ENCODE measurements at places on chromosomes 6 and 20.
A peak's percentile ranks its signal among the peaks of the same experiment; 100 is the strongest.

GRCh38 chr6:130229645-130230044 lies 6.9 kb upstream of the SAMD3 start:
- DNase-seq = no peak

- DNase-seq = no peak
Measured at GRCh38 chr6:168532070-168532469, 91.1 kb downstream of the SMOC2 start.

GRCh38 chr6:165704045-165704748 lies 41.2 kb upstream of the PDE10A start:
- DNase-seq = no peak

GRCh38 chr6:112177092-112177491 lies 77.3 kb downstream of the LAMA4 start:
- DNase-seq = no peak

DNA sequence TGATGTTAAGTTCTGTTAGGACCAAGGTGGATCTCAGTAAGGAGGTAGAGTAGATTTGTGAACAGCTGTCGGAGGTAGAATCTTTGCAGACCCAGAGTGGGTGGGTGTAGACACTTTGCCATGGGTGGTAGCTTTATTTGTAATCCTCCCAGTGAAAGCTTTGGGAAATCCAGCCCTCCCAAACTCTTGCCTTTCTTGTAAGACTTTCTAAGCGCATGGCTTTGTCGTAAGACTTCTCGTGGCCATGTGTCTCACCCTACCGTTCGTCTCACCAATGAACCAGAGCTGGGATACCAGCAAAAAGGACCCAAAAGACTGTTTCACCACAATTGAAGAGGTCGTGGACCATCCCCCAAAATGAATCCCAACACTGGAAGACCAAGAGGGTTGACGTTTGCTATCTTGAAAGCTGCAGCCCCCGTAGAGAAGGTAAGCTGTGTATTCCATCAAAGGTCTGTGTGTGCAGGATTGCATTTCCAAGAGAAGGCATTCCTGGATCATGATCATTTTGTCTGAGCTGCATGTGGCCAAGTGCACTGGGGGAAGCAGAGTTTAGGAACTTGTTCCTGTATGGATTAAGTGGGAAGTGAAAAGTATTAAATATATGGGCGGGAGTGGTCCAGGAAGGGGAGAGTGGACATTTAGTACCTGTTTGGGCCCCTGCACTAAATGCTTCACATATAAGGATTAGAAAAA lies 5.8 kb upstream of the TMEM14A start:
- DNase-seq = no peak

GRCh38 chr6:93124006-93124632 lies 295.2 kb downstream of the EPHA7 start:
- no peak for DNase-seq

DNA sequence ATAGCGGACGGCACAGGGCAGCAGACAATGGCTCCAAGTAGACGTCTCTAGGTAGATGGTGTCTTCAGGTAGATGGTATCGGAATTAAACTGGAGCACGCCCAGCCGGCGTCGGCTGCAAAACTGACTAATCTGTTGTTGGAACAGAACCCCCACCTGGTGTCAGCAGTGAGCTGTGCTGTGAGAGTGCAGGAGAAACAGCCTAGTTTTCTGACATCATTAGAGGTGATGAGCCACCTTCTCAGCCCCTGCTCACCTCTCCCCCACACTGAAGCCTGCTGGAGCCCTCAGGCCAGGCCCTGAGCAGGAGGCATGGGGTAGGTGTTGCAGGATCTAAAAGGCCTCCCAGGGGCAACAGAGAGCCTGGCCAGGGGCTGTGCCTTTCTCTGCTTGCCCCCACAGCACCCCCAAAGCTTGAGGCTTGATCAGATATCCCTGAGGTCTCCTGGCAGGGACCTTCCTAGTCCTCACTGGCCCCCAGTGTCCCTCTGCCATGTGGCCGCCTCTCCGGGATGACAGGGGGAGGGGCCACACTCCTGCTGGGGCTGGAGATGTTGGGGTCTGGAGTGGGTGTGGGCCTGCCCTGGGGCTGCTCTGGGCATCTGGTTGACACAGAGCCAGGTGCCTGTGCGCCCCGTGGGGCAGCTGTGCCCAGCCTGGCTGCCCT lies 6.9 kb upstream of the HELZ2 start:
- DNase-seq = peak; percentile 54

DNA sequence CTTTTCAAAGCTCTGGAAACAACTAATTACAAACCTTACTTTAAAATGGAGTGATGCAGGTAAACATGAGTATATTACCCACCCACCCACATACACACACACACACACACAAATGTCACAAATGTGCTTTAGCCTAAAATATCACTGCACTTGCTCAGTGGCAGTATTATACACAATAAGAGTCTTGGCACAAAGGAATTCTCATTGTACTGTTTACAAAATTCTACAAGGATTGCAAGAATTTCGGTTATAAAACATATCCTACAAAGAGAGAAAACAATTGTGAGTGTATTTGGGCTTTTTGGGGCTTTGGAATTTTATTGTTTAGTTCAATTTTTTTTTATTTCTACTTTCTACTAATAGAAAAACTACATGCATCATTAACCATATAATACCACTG lies 113.2 kb upstream of the BEND6 start:
- no peak for DNase-seq

- DNase-seq = no peak
Measured at GRCh38 chr6:17021539-17021889, 80.3 kb upstream of the STMND1 start.

DNA sequence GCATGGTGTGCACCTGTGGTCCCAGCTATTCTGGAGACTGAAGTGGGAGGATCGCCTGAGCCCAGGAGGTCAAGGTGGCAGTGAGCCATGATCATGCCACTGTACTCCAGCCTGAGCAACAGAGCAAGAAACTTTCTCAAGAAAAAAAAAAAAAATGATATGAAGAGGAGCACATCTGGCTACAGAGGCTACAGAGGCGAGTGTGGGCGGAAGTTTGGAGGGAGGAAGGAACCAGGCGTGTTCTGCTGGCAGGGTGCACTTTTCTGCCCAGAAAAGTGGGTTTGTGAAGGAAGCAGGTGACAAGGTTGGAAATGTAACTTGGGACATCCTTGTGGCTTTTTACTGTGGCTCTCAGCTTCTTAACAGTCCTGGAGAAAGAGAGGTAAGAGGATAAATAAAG lies 96.7 kb downstream of the SNX5 start:
- no peak for DNase-seq

DNA sequence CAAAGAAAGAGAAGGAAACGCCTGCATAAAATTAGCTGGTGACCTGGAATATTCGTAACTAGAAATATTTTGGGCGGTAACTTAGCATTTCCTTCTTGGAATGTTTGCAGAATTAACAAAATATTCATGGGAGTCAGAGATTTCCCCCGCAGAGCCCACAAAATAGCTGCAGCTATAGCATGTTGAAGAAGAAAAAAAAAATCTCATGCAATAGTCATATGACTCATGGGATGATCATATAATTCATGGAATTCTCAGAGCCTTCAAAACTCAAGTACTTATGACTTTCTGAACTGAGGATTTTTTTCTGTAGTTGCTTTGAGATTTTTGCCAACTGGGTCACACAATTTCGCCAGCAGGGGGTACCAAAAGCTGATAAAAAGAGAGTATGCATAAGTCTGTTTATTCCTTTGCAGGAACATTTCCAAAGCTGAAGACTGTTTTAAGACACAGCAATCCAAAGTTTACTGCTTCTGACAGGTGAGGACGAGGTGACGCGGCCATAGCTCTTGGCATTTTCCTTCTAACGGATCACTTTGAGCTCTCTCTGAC lies 586.0 kb upstream of the CHD6 start:
- DNase-seq = peak; percentile 35

DNA sequence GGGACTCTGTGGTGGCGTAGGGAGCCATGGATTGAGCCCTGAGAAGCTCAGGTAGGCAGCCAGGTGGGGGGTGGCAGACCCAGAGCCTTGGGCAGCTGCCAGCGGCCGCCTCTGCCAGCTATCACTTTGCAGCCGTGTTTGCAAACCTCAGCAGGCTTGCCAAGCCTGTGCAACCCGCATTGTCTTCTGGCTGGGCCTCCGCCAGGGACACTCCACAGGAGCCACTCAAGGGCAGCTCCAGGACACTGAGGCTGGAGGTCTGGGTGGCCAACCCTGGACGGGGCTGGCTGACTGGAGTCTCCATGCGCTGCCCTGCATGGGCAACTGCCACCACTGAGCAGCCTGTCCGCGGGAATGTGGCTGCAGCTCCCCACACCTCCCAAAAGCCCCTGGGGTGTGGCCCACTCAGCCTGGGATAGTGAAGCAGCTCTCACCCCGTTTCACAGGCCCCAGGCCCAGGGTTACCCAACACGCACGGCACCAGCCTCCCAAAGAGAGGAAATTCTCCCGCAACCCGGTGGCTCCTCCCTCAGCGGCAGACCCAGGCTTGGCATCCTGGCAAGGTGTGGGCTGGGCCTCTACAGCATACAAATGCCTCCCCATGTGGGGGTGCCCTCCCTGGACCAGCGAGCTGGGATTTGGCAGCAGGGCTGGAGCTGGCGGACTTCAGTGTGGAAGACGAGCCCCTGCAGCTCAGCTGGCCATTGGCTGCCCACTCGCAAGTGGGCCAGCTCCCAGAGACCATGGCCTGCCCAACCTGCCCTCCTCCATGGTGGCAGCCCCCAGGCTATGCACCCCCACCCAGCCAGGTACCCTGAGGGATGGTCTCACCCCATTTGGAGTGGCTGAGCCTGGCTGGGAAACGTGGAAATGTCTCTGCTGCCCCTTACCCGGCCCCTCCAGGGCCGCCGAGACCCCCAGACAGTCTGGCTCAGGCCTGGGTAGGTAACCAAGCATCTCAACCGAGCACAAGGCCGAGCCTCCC lies 2.9 kb downstream of the CHRNA4 start:
- no peak for DNase-seq

DNA sequence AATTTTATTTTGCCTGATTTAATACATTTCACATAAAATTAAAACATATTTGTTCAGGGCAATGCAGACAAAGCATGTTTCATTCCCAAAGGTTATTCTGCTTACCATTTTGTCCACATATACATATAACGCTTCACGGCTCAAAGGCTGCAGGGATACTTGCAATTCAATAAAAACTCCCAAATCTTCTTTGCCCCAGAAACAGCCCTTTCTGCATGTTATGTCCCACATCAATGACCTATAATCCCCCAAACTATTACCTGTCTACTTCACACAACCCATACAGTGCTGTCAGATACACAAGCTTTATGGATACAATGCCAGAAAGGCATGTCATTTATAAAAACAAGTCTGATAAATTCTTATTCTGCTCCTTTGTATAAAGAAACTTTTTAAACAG lies 20.2 kb downstream of the SNX5 start:
- no peak for DNase-seq

GRCh38 chr20:1225263-1225782 lies 521 bp upstream of the RAD21L1 start:
- no peak for DNase-seq

DNA sequence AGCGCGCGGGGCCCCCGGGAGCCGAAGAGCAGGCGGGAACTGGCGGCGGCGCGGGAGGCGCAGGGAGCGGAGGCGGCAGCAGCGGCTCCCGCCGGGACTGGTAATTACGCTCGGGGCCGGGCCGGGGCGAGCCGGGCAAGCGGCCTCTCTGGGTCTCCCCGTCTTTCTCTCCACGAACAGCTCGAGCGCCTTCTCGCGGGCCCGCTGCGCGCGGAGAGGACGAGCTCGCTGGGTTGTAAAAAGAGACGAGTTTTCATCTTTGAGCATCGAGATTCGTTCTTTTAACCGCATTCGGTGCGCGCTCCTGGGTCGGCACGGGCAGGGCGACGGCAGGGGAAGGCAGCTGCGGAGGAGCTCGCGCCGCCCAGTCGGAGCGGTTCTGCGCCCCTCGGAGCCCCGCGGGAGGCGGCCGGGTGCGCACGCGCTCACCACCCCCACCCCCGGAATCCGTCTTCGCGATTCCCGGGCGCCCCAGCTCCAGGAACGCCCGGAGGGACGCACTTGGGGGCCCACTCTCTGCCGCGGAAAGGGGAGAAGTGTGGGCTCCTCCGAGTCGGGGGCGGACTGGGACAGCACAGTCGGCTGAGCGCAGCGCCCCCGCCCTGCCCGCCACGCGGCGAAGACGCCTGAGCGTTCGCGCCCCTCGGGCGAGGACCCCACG lies 38.0 kb downstream of the YTHDF1 start:
- no peak for DNase-seq

DNA sequence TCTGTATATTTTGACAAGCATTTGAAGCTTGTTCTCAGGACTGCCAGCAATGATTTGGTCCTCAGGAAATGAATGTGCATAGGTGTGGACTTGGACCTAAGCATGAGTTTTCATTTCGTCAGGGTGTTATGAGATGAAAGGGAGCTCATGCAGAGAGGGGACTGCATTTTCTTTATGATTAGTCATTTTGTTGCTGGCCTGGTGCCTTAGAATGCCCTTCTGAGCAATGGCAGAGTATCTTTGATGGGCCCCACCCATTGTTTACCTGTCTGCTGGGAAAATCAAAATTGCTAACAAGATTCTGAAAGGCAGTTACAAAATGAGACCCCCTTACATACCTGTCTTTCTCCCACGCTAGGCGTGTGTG lies 51.5 kb upstream of the MTHFD1L start:
- no peak for DNase-seq

- DNase-seq = peak; percentile 60
Measured at GRCh38 chr6:2807342-2808090, 34.1 kb downstream of the SERPINB1 start.

DNA sequence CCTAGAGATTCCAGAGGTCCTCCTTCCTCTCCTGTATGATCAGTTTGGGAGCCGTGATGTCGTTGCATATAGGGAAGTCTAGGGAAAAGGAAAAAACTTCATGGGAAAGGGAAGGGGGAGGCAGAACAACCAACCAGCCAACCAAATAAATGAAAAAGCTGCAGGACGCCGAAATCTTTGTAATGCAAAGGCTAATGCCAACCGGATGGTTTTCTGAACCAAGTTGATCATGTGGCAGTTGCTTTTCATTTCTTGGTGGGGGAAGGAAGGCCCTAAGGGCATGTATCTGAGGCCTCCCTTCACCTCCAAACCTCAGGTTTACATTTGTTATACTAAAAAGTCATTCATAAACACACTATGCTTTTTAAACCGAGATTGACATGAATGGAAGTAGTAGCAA lies 167.2 kb downstream of the ARID1B start:
- no peak for DNase-seq

DNA sequence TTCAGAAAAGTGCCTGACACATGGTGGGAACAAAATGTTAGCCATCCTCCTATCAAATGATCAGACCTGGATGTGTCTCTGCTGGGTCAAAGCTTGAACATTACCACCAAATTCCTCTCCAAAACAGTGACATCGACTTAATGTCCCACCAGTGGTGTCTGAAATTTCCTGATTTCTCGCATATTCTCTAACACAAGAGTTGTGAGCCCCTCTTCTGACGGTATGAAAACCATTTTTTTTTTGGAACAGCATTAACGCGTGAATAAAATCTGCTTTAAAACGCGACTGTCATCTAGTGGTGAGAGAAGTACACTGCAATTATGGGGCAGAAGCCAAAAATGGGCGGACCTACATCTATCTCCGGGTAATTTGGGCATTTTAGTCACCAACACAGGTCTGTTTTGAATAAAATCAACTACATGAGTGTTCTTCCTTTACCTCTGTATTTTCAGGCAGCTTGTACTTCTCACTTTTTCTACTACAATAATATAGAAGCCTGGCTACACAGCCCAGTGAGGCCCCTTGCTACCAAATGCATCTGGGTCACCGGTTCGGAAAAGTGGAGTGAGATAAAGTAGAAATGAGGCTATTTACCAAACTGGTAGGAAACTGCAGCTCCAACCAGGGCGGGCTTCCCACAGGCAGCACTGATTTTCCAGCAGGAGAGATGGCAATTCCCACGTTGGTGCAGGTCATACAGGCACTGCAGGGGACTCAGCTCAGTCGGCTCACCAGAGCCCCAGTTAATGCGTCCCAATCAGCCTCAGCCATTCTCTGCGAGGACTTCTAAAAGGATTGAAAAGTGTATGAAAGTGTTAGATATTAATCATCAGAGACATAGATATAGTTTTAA lies 27.4 kb downstream of the MGME1 start:
- peak; percentile 52 for DNase-seq

All from renal pelvis (tissue), 12 donors.